ENCODE measurements at places on chromosomes 12 and 14.
A peak's percentile ranks its signal among the peaks of the same experiment; 100 is the strongest.

- DNase-seq: no peak
Observed at GRCh38 chr12:55036326-55037115, 16.7 kb downstream of the NEUROD4 start.

GRCh38 chr14:20327005-20327869 lies 5.8 kb downstream of the CCNB1IP1 start:
- DNase-seq: no peak

- no peak for DNase-seq
Observed at GRCh38 chr14:81329640-81330381, 70.3 kb downstream of the STON2 start.

DNA sequence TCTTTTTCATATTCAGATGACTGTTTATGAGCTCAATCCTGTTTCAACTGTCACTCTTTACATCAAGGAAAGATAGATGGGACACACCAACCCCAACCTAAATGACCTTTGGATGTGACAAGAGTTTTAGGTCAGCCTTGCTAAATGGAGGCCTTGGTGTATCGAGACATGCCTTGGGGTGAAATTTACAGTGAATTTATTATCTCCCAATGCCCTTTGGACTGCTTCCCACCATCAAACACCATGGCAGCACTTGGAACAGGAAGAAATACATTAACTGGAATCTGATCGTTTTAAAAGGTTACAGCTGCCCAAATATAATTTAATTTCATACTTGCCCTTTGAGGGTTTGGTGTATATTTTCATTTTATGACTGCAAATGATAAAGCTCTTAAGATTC lies 327.6 kb downstream of the SOX5 start:
- DNase-seq: no peak

- no peak for DNase-seq
Observed at GRCh38 chr14:74065746-74066575, 18.3 kb downstream of the ALDH6A1 start.

- DNase-seq: no peak
Observed at GRCh38 chr12:12305568-12306300, 38.9 kb upstream of the LRP6 start.

DNA sequence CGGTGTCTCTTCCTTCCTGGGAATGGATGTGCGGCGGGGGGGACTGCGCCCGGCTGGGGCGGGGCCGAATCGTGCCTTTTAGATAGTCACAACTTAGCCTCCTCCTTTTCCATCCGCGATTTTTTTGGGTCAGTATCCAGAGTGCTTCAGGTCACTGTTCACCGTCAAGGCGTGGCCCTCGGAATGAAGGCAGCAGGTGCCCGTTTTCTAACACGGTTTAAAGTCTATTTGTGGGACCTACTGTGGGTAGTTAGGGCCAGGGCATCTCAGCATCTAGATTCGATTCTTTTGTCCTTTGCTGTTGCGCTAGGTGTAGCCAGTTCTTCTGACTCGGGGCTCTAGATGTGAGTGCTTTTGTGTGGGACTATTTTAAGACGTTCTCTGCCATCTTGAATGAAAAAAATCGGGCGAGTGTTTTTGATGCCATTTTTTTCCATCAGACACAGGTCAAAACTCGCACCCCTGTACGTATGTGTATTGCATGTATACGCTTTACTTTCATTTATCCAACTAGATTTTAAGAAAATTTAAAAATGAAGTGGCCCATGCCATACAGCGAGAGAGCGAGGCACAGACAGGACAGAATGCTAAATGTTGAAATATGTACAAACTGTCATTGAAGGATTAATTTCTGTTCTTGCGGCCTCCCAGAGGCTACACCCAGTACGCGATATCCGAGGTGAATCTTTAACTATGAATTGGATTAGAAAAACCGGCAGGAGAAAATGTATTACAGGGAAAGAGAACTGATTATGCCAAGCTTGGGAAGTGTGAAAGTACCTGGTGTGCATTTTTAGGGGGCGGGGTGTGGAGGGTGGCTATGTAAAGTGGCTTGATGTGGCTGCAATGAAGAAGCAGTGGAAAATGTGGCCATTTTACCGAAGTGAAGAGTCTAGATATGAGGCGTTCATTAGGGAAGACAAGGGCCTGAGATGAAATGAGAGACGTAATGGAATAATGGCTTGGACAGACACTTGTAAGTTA lies 835 bp downstream of the VEZT start:
- DNase-seq: peak; percentile 71

DNA sequence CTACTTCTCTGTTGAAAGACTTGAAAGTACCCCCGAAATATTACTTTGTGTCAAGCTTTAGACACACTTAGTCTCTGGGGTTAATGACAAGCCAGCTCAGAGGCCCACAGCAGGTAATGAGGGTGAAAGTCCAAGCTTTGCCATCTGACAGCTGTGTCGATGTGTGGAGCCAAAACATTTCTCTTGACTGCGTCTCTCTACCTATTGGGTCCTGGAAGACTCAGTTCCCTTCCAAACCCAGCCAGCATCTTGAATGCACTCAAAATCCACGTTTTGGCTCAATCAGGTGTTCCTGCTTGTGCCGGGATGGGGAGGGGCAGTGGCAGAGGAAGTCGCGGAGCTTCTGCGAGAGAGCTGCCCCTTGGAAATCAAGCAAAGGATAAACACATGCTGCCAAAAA lies 3.2 kb downstream of the PLXNC1 start:
- DNase-seq: no peak

DNA sequence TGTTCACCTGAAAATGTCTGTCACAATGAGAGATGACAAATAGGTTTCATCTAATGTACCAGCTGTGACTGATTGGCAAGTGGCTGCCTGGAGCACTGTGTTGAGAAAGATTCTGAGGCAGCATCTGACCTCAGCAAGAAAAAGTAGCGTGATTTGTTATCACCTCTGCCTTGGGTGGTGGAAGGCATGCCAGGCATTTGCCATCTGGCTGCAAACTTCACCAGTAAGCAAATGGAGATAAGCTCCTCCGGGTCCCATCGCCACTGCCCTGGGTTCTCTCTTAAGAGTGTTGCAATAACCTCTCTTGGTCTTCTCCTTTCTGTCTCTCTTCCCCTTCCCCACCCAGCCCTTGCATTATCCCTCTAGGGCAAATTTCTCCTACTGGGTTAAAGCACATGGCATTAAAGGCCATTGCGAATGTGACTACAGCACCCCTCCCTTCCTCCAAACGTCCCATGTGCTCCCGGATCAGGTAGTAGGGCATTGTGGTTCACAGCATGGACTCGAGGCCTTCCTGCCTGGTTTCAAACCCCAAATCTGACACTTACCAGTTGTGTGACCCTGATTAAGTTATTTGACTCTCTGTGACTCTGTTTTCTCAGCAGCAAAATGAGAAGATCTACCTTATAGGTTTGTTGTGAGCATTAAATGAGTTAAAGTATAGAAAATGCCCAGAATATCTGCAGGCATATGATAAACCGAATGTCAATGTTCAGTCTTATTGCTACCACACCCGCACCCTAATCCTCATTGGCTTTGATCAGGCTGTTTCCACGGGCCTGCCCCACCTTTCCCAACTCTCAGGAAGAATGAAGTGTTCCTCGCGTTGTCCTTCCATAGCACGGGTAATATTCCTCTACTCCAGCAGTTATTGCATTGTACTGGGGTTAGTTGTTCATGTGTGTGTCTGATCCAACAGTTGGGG lies 8.2 kb upstream of the LGALS3 start:
- no peak for DNase-seq

GRCh38 chr12:116600959-116601918 lies 42.1 kb downstream of the MAP1LC3B2 start:
- no peak for DNase-seq

GRCh38 chr14:38901791-38902190 lies 201.2 kb downstream of the SEC23A start:
- DNase-seq: no peak

DNA sequence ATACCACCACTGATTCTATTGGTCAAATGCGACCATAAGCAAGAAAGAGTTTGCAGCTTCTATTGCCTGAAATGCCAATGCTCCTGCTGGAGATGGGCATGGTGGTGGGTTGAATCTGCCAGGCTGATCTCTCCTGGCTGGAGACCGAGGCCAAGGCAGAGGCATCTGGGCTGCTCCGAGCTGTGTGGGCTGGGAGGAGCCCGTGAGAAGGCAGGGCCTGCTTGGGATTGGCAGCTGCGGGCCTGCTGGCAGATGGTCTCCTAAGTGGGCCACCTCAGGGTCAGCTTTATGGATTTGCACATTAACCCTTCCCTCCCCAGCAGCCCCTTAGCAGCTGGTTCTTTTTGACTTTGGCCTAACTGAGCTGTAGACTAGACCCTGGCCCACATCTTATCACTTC lies 25.4 kb downstream of the SRRM4 start:
- no peak for DNase-seq

- DNase-seq: no peak
Observed at GRCh38 chr14:73176685-73177084, 40.4 kb downstream of the PSEN1 start.

DNA sequence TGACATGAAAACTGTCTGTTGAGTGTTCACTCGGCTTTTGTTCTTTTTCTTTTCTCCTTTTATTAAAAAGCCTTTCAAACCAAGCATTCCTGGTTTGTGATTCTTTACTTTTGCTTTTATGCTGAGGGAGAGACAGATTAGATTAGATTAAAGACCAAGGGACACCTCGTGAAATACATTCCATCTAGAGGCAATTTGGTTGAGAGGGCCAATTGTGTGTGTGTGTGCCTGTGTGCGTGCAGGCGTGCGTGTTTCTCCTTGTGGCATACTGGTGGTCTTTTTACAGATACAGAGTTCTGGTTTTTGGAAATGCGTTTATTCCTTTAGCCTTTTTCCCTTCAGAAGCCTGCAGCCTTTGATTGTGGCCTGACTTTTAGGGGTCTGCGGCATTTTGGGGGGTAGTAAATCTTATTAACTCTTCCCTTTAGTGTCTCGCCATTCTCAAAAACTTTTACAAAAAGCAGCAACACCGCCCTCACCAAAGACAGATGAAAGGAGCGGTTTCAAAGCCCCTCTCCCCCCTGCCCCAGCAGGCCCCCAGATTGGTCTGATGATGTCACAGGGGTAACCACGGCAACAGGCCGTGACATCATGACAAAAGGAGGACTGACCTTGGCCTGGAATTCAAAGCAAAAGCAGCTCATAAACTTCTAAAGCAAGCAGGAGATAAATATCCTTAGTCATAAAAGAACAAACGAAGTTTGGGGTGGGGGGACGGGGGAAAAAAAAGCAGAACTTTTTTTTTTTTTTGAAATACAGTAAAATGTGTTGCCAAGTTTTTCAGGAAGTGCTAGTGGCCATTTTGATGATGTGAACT lies 84.1 kb upstream of the TBX3 start:
- no peak for DNase-seq

DNA sequence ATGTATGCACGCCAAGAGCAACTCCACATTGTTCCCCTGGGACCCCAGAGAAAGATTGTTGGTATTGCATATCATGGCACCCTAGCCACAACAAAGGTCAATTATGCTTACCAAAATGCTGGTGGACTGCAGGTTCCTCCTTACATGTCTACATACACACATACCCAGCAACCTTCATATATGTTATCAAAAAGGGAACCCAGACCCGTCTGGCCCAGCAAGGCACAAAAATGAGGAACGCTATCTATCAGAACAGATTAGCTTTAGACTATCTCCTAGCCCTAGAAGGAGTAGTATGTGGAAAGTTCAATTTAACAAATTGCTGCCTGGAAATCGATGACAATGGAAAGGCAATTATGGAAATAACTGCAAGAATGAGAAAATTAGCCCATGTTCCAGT lies 61.5 kb downstream of the DHRS2 start:
- DNase-seq: no peak
